Fibroblast of villous mesenchyme (primary cell): ENCODE measurements at places on chromosomes 13 and 19.
A peak's percentile ranks its signal among the peaks of the same experiment; 100 is the strongest.

DNA sequence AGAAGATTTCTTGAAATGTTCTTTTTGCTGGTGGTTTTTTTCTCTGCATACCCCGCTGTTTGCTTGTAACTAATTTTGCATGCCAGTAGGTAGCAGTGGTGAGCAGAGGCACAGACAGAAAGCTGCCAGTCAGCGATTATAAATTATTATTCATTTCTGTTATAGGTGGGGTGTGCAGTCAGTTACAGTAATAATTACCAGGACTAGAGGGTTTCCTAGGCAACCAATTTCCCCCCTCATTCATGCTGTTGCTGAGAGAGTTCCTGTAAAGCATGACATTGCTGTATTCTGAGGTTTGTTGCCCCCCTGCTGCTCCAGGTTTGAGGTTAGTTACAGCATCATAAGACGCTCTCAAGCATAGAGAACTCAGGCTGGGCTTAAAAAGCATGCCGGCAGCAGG lies 104.5 kb downstream of the URI1 start:
- DNase-seq: no peak

GRCh38 chr13:36912369-36912768 lies 7.7 kb downstream of the SMAD9 start:
- DNase-seq: no peak

GRCh38 chr13:99686944-99687411 lies 185.7 kb downstream of the TM9SF2 start:
- DNase-seq: no peak

- DNase-seq: no peak
Observed at GRCh38 chr13:95771905-95772304, 95.0 kb downstream of the DNAJC3 start.

GRCh38 chr19:3671680-3672574 lies 28.3 kb downstream of the PIP5K1C start:
- DNase-seq: peak; percentile 54

DNA sequence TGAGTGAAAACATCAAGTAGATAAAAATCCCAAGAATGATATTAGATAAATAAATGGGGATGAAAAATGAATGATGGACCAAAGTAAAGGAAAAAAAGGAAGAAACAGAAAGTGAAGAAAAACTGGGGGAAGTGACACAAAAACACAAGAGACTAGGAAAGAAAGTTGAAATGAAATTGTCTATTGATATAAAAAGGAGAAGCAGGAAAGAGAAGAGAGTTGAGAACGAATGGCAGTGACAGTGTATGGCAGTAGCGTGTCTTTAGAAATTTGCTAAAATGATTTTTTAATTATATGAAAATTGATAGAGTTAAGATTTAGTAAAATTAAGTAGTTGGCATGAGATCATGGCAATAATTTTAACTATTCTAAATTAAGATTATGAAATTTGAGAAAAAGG lies 36.3 kb upstream of the SGCG start:
- DNase-seq: no peak

DNA sequence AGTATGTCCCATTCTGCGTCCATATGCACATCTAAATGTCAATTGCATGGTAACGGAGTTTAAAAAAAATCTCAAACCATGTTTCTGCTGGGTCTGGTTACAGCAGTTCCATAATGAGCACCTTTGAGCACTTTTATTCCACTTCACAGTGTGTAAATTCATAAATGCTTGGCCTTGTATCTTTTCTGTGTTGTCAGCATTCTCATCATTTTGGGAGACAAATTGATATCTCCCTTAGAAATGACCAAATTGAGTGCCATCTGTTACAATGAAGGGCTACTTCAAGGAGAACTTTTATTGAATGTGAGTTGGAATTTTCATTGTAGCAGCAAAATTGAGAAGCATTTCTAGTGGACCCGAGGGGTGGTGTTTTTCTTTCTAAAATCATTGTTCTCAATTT lies 432.9 kb upstream of the PCDH9 start:
- DNase-seq: no peak
